ENCODE measurements at places on chromosomes 6 and 20. TPM values are rescaled to one million over a fixed set of nuclear protein-coding genes. Genes with fewer than 3 reads are reported as not detected.

GRCh38 chr20:35909796-35910195, 44.5 kb downstream of the SCAND1 start:
- H3K27ac ChIP-seq: no peak overlapping the region
- peaks cover 55% of the 10 kb centered on the region for H3K36me3 ChIP-seq
- no peak for DNase-seq
- no peaks in the 10 kb centered on the region for H3K27me3 ChIP-seq
- no peak overlapping the region for H3K4me3 ChIP-seq

DNA sequence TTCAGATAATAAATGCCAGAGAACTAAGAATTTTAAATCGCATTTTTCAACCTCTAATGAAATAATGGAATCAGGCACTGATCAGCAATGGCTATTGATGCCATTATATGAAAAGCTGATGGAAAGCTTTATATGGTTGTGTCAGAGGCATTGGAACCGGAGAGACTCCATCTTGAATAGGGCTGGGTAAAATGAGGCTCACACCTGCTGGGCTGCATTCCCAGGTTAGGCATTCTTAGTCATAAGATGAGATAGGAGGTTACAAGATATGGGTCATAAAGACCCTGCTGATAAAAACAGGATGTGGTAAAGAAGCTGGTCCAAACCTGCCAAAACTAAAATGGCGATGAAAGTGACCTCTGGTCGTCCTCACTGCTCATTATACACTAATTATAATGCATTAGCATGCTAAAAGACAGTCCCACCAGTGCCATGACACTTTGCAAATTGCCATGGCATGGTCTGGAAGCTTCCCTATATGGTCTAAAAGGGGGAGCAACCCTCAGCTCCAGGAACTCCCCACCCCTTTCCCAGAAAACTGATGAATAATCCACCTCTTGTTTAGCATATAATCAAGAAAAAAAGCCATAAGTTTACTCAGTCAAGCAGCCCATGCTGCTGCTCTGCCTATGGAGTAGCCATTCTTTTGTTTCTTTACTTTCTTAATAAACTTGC, 40.2 kb upstream of the CD83 start:
- no peaks in the 10 kb centered on the region for H3K36me3 ChIP-seq
- no peaks in the 10 kb centered on the region for H3K4me1 ChIP-seq
- no peak overlapping the region for H3K27ac ChIP-seq
- H3K27me3 ChIP-seq: no peaks in the 10 kb centered on the region
- no peak overlapping the region for H3K4me3 ChIP-seq
- no peak for DNase-seq

Gene BPIFB1
- total RNA-seq: 58.9 TPM

Gene SLC2A10
- total RNA-seq: 29.0 TPM

DNA sequence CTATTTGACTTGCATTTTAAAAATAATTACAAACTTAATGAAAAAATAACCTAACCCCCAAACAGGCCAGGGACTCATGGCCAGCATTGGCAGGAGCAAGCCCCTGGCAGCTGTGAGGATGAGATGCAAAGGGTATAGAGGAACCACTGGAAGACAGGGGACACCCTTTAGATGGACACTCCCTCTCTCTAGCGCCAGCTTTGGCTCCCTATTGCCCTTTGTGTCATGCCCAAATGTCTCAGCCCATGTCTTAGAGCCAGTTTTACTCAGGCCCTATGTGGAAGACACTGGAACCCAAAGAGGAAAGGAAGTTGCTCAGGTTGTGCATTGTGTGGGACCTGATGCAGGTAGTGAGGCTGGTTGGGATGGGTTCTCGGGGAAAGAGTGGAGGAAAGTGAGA, 34.9 kb upstream of the RSPO4 start:
- no peaks in the 10 kb centered on the region for H3K36me3 ChIP-seq
- H3K4me3 ChIP-seq: no peak overlapping the region
- H3K27me3 ChIP-seq: no peaks in the 10 kb centered on the region
- no peak overlapping the region for H3K27ac ChIP-seq

DNA sequence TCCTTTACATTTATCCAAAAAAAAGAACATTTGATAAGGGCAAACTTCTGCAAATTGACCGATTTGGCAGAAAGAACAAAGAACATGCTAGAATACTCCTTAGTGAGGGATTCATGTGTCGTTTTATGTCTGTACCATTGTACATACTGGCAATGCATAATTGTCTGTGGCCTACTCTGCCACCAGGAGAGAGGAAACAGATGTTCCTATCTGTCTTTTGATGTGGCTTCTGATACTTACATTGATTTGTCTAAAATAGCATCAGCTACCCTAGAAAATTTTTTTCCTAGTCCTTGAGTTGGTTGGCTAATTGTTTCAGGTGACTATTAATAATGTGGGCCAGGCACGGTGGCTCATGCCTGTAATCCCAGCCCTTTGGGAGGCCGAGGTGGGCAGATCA, 654.1 kb downstream of the KIF16B start:
- H3K27me3 ChIP-seq: no peaks in the 10 kb centered on the region
- no peak overlapping the region for H3K27ac ChIP-seq
- no peaks in the 10 kb centered on the region for H3K36me3 ChIP-seq
- DNase-seq: no peak
- H3K4me3 ChIP-seq: no peak overlapping the region

GRCh38 chr6:36702656-36703055, 5.0 kb downstream of the RAB44 start:
- H3K4me1 ChIP-seq: no peaks in the 10 kb centered on the region
- H3K4me3 ChIP-seq: no peak overlapping the region
- no peak overlapping the region for H3K27ac ChIP-seq
- H3K36me3 ChIP-seq: no peaks in the 10 kb centered on the region
- no peak for DNase-seq

DNA sequence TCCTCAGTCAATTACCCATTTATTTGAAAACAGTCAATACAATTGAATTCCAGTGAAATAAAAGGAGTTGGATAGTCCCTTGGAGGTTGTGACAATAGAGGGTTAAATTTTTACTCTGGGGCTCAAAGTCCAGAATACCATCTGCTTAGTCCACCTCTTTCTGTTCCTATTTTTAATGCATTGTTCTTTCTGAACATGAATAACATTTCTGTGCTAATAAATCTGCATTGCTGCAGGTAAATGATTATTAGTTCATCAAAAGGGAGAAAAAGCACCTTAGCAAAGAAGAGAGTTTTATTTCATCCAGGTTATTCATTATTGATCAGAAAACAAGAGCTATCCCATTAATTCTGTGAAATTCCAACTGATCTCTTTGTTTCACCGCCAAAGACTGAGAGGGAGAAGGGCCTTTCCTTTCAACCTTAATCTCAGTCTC, 166.1 kb upstream of the OLIG3 start:
- H3K4me1 ChIP-seq: peaks cover 3% of the 10 kb centered on the region
- no peaks in the 10 kb centered on the region for H3K36me3 ChIP-seq
- no peak for DNase-seq
- H3K4me3 ChIP-seq: no peak overlapping the region
- H3K27me3 ChIP-seq: no peaks in the 10 kb centered on the region

DNA sequence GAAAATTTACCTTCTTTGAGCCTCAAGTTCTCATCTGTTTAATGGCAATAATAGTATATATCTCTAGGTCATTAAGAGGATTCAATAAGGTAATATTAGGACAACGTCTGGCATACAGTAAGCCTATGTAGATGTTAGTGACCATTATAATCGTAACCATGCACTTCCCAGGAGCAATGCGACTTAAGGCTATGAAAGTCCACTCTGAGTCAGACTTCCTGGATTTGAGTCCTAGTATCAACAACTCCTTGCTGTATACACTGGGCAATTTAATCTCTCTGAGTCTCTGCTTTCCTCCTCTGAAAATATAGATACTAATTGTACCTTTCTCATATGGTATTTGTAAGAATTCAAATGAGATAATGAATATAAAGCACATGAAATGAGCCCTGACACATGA, 168.1 kb upstream of the HDDC2 start:
- DNase-seq: no peak
- H3K4me1 ChIP-seq: no peaks in the 10 kb centered on the region
- H3K4me3 ChIP-seq: no peak overlapping the region
- H3K27me3 ChIP-seq: no peaks in the 10 kb centered on the region

Gene PROKR2
- total RNA-seq: not detected

Gene ZNF311
- total RNA-seq: 0.73 TPM

Gene C20orf144
- not detected for total RNA-seq

GRCh38 chr20:49545572-49545971, 22.4 kb downstream of the PTGIS start:
- no peaks in the 10 kb centered on the region for H3K27me3 ChIP-seq
- H3K36me3 ChIP-seq: peaks cover 39% of the 10 kb centered on the region
- peaks cover 7% of the 10 kb centered on the region for H3K4me1 ChIP-seq
- H3K4me3 ChIP-seq: no peak overlapping the region

- H3K27ac ChIP-seq: no peak overlapping the region
- H3K4me3 ChIP-seq: no peak overlapping the region
- H3K27me3 ChIP-seq: no peaks in the 10 kb centered on the region
Observed at GRCh38 chr6:113600551-113601339, 256.4 kb upstream of the MARCKS start.

Gene CALHM5
- total RNA-seq: 1.6 TPM

Gene ME1
- total RNA-seq: 5.2 TPM

Gene FANCE
- 1.3 TPM for total RNA-seq

DNA sequence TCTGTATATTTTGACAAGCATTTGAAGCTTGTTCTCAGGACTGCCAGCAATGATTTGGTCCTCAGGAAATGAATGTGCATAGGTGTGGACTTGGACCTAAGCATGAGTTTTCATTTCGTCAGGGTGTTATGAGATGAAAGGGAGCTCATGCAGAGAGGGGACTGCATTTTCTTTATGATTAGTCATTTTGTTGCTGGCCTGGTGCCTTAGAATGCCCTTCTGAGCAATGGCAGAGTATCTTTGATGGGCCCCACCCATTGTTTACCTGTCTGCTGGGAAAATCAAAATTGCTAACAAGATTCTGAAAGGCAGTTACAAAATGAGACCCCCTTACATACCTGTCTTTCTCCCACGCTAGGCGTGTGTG, 51.5 kb upstream of the MTHFD1L start:
- peaks cover 5% of the 10 kb centered on the region for H3K27me3 ChIP-seq
- peaks cover 6% of the 10 kb centered on the region for H3K36me3 ChIP-seq

GRCh38 chr6:6751619-6752023, 163.1 kb downstream of the LY86 start:
- H3K27me3 ChIP-seq: no peaks in the 10 kb centered on the region
- no peak overlapping the region for H3K27ac ChIP-seq
- no peak overlapping the region for H3K4me3 ChIP-seq
- H3K4me1 ChIP-seq: peaks cover 18% of the 10 kb centered on the region

DNA sequence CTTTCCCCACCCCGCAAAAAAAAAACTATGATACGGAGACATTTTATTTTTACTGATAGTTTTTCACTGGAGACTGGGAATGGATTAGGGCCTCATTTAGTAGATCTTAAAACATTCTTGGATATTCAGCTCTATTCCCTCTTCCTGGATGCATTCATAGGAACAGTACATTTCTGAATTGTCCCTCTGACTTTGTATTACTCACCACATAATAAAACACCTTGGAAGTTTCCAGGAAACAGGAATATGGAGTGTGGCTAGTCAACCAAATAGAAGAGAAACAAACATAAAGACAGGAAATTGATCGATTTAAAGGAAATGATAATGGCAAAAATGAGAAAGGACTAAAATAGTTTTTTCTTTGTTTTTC, 147.7 kb downstream of the GPX5 start:
- no peak for DNase-seq
- no peak overlapping the region for H3K27ac ChIP-seq
- peaks cover 80% of the 10 kb centered on the region for H3K27me3 ChIP-seq

GRCh38 chr6:114437235-114437634, 94.4 kb upstream of the HS3ST5 start:
- no peaks in the 10 kb centered on the region for H3K36me3 ChIP-seq
- no peak for DNase-seq
- H3K4me1 ChIP-seq: no peaks in the 10 kb centered on the region
- H3K27me3 ChIP-seq: no peaks in the 10 kb centered on the region

GRCh38 chr6:150083839-150084238, 14.9 kb upstream of the ULBP3 start:
- peaks cover 28% of the 10 kb centered on the region for H3K27me3 ChIP-seq
- no peaks in the 10 kb centered on the region for H3K4me1 ChIP-seq
- no peak for DNase-seq

Gene PTPRT
- total RNA-seq: 4.0 TPM

GRCh38 chr20:56060486-56060885, 55.2 kb upstream of the CBLN4 start:
- H3K4me3 ChIP-seq: no peak overlapping the region
- no peak overlapping the region for H3K27ac ChIP-seq
- H3K36me3 ChIP-seq: no peaks in the 10 kb centered on the region
- H3K27me3 ChIP-seq: no peaks in the 10 kb centered on the region
- no peaks in the 10 kb centered on the region for H3K4me1 ChIP-seq

- H3K36me3 ChIP-seq: peaks cover 15% of the 10 kb centered on the region
- peaks cover 79% of the 10 kb centered on the region for H3K4me1 ChIP-seq
- no peak overlapping the region for H3K4me3 ChIP-seq
- DNase-seq: no peak
- H3K27me3 ChIP-seq: no peaks in the 10 kb centered on the region
Observed at GRCh38 chr20:50550531-50550930, 40.3 kb downstream of the PTPN1 start.

Gene SIRPB1
- 2.9 TPM for total RNA-seq

GRCh38 chr6:34457742-34458735, 7.8 kb upstream of the PACSIN1 start:
- no peak overlapping the region for H3K27ac ChIP-seq
- H3K4me1 ChIP-seq: no peaks in the 10 kb centered on the region
- DNase-seq: no peak
- H3K27me3 ChIP-seq: no peaks in the 10 kb centered on the region
- H3K4me3 ChIP-seq: no peak overlapping the region

DNA sequence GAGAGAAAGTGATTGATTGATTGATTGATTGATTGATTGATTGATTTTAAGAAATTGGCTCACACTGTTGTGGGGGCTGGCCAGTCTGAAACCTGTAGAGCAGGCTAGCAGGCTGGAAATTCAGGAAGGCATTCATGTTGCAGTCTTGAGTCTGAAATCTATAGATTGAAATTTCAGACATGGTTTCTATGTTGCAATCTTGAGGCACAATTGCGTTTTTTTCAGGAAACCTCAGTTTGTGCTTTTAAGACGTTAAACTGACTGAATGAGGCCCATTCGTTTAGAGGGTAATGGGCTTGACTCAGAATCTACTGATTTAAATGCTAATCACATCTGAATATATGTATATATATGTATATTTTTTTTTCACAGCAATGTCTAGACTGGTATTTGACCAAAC, 106.3 kb downstream of the STXBP5 start:
- no peak for DNase-seq
- no peak overlapping the region for H3K27ac ChIP-seq
- no peak overlapping the region for H3K4me3 ChIP-seq
- no peaks in the 10 kb centered on the region for H3K4me1 ChIP-seq
- no peaks in the 10 kb centered on the region for H3K27me3 ChIP-seq

DNA sequence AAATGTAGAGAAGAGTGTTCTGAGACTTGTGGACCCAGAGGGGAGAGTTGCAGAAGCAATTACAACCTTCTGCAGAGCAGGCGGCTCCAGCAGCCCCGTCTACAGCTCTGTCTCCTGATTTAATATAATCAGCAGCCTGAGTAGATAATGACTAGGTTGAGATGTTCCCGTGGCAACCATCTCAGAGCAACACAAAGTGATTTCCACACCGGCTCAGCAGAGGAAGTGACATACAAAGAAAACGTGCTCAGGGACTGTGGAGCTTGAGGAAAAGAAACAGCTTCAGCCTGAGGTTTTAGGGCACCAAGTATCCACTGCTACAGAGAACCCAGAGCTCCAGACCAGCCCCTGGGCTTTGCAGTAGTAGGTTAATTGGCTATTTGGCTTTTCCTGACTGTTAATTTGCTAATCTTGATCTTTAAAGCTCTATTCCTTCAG, 136.4 kb downstream of the MTFR2 start:
- peaks cover 35% of the 10 kb centered on the region for H3K4me1 ChIP-seq
- DNase-seq: peak; percentile 88
- no peaks in the 10 kb centered on the region for H3K27me3 ChIP-seq
- H3K4me3 ChIP-seq: no peak overlapping the region
- H3K27ac ChIP-seq: peak overlapping the region; percentile 28
